Lower lobe of right lung (tissue), 2 donors: ENCODE measurements at places on chromosomes 11 and 22. TPM values are rescaled to one million over a fixed set of nuclear protein-coding genes. Genes with fewer than 3 reads are reported as not detected.

Gene PLAAT5
- 2.2 TPM for total RNA-seq

Gene VPS26B
- total RNA-seq = 42.7 TPM

Gene WNT7B
- total RNA-seq = 6.3 TPM

Gene TEAD1
- 51.9 TPM for total RNA-seq

Gene UCP3
- 3.1 TPM for total RNA-seq

Gene OR10D3
- total RNA-seq = not detected

Gene BCO2
- 8.9 TPM for total RNA-seq

Gene KRTAP5-1
- not detected for total RNA-seq

Gene OR51I1
- total RNA-seq = 0.41 TPM

DNA sequence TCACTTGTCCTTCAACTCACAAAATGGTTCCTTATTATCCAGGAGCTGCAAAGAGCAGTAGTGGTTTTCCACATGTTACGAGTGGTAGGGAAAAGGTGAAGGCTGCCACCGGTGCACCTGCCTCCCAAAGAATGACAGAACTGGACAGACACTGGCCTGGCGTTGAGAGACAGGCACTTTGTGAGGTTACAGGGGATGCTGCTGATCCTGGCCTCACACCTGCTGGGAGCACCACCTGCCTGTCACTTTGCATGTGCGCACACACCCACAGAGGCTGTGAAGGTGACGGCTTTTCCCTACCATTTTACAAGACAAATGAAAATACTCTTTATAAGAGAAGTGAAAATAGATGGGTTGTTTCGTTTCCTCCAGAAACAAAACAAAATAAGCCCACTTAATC, 175.3 kb upstream of the B3GAT1 start:
- DNase-seq = no peak

GRCh38 chr11:13102513-13102840, 93.4 kb downstream of the RASSF10 start:
- DNase-seq = no peak

GRCh38 chr22:48936391-48936790, 891.3 kb downstream of the BRD1 start:
- DNase-seq = no peak

DNA sequence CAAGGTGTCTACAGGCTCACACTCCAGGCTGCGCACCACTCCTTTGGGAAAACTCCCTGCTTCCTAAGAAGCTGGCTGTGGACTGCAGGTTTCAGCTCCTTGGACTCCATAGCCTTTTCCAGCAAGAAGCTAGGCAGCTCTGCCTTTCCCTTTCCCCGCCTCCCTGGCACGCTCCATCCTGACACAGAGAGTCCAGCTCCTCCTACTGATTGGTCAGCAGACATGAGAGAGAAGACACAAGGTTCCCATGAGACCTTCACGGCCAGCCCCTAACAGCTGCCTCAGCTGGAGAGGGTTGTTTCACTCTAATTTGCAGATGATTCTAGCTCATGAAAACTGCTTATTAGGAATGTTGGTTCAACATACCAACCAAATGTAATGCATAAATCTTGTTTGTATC, 27.6 kb downstream of the TENM4 start:
- no peak for DNase-seq

DNA sequence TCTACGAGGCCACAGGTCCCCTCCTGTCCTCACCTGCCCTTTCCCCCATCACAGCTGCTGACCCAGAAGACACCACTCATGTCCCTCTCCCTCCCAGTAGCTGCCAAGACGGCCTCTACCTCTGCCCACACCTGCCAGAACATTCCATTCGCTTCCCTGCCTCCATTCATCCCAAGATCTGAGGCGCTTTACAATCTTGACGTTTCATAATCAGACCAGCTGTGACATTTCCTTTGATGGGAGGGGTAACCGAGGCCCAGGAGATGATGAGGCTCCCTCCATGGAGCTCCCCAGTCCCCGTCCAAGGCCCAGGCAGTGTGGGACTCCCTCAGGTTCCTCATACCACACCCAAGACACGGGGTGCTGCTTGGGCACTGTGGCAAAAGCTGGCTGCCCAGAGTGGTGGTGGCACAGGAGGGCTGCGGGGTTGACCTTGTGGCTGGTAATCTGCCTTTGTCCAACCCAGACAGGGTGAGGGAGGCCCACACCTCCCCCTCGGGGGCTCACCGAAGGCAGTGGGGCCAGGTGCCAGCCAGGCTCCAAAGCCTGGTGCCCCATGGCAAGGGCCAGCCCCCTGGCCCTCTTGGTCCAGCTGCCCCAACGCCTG, 17.3 kb downstream of the PHLDA2 start:
- DNase-seq = no peak

DNA sequence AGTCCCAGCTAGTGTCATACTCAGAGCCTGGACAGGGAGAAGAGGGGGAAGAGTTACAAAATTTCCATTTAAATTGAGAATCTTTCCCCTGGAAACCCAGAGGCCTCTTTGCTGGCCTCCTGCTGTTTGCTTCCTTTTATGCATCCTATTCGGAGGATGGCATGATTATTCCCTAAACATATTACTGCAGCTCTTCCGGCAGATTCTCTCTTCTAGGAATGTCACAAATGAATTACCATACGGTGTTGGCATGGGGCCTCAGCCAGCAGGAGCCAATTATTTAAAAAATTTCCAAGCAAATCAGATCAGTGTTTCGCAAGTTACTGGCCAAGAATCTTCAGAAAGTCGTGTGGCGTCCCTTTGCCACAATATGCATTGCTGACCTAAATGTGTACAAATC, 326.7 kb upstream of the NCAM1 start:
- DNase-seq = no peak

- DNase-seq = no peak
Observed at GRCh38 chr22:27296091-27296675, 505.4 kb downstream of the MN1 start.

DNA sequence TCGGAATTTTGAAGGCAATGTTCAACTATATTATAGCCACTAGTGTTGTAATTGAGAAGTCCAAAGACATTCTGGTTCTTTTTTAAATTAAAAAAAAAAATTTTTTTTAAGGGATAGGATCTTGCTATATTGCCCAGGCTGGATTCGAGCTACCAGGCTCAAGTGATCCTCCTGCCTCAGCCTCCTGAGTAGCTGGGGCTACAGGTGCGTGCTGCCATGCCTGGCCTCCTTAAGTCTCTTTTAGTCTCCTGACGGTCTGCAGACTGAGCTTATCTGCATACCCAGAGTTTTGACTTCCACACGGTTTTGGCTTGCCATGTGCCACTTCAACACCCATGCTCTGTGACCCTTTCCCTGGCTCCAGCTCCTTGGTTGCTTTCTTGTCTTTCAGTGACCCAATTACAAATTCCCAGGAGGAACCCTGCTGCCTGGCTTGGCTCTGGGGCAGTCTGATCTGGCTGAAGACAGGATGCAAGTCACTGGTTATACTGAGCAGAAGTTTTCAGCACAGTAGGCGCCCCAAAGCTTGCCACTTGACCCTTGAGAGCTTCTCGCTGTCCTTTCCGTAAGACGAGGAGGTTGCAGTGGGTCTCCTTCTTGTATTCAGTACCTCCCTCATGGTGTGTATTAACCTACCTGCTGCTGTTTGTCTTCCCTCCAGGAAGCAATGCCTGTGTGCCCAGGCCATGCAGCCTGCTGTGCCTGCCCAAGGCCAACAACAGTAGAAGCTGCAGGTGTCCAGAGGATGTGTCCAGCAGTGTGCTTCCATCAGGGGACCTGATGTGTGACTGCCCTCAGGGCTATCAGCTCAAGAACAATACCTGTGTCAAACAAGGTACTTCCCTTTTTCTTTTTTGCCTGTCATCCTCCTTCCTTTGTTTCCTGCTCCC, 113.8 kb upstream of the SORL1-AS1 start:
- DNase-seq = no peak

GRCh38 chr11:61567286-61568061, 13.4 kb downstream of the SYT7 start:
- DNase-seq = peak; percentile 80

DNA sequence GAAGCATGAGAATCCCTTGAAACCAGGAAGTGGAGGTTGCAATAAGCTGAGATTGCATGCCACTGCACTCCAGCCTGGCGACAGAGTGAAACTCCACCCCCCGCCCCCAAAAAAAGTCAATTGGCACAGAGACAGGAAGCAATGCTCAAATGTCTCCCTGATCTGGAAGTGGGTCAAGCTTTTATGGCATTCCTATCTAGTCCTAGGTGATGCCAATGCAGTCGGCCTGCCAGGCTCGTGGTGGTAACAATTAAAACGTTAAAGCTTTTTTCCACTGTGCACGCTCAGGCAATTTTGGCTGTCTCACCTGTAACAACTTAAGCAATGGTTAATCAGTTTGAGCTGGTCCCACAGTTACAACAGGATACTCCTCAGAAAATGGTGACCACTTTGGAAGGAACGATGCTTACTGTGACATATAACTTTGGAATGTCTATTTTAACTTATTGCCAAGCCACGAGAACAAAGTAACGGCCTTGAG, 18.9 kb upstream of the PISD start:
- no peak for DNase-seq

DNA sequence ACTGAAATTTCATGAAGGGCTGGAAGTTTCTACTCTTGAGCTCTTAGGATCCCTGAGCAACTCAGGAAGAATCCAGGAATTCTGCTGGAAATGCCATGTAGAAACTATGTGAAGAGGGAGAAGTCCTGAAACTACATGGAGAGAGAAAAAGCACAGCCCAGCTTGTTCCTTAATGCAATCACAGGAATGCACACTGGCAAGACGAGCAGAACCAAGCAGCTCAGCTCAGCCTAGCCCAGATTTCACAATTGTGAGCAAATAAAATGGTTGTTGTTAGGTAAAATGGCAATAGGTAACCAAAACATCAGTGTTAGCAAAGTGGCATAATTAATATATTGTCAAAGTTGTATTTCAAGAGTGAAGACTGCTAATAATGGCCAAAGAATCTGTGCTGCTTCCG, 28.1 kb downstream of the ZNF214 start:
- no peak for DNase-seq

DNA sequence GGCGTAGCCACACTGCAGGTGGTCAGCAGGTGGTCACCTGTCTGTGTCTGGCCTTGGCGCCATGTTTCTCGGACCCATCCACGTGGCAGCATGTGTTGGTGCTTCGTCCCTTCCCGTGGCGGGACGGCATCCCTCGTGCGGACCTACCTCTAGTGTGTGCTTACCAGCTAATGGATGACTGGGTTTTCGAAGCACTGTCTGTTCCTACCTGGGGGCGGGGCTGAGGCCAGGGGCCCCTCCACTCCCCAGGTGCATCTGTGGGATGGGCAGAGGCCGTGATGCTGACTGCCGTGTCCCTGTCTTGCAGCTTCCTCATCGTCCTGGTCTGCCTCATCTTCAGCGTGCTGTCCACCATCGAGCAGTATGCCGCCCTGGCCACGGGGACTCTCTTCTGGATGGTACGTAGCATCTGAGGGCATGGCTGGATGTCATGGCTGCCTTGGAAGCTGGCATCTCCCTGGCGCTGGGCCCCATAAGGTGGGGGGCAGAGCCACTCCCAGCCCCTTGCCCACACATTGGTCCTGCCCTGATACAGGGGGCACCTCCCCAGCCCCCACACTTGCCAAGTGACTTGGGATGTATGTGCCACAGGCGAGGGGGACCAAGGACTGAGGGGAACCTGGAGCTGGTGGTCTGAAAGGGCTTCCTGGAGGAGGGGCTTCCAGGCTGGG, 82.9 kb downstream of the KCNQ1 start:
- DNase-seq = peak; percentile 44
